ENCODE measurements at places on chromosomes 4 and X.

GRCh38 chrX:34521563-34521962 is 135.5 kb downstream of the TMEM47 start:
- DNase-seq = no peak

DNA sequence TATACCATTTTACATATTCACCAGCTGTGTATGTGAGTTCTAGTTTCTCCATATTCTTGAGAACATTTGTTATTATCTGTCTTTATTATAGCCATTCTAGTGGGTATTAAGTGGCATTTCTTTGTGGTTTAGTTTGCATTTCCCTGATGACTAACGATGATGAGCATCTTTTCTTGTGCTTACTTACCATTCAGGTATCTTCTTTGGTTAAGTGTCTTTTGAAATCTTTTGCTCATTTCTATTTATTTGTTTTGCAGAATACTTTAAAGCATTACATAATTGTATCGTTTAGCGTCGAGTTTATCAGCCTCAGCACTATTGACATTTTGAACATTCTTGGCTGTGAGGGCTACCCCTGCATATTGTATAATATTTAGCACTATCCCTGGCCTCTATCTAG is 85.4 kb downstream of the FRMPD4 start:
- no peak for DNase-seq

GRCh38 chr4:4990857-4991540 is 28.3 kb downstream of the CYTL1 start:
- DNase-seq = no peak

DNA sequence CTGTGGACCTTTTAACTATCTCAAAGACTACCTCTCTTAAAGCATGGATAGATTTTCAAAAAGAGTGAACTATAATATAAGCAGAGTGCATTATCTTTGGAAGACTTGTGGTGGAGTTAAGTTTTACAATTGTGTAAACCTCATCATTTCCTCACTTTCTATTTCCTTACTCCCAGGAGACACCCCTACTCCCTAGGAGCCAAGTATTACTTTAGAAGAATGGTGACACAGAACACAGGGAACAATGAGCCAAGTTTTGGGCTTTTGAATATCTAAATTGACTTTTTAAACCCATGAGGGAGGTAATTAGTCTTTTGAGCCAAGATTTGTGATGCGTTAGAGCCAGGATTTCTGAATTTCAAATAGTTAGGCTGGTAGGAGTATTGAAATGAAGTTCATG is 78.9 kb upstream of the UNC5C start:
- no peak for DNase-seq

- DNase-seq = no peak
Observed at GRCh38 chr4:7552466-7552865, 117.7 kb upstream of the PSAPL1 start.

- DNase-seq = no peak
Observed at GRCh38 chr4:67568820-67569219, 10.3 kb downstream of the STAP1 start.

- no peak for DNase-seq
Observed at GRCh38 chr4:123599920-123600810, 203.6 kb downstream of the SPRY1 start.

GRCh38 chr4:40804598-40804997 is 54.8 kb downstream of the NSUN7 start:
- DNase-seq = no peak

DNA sequence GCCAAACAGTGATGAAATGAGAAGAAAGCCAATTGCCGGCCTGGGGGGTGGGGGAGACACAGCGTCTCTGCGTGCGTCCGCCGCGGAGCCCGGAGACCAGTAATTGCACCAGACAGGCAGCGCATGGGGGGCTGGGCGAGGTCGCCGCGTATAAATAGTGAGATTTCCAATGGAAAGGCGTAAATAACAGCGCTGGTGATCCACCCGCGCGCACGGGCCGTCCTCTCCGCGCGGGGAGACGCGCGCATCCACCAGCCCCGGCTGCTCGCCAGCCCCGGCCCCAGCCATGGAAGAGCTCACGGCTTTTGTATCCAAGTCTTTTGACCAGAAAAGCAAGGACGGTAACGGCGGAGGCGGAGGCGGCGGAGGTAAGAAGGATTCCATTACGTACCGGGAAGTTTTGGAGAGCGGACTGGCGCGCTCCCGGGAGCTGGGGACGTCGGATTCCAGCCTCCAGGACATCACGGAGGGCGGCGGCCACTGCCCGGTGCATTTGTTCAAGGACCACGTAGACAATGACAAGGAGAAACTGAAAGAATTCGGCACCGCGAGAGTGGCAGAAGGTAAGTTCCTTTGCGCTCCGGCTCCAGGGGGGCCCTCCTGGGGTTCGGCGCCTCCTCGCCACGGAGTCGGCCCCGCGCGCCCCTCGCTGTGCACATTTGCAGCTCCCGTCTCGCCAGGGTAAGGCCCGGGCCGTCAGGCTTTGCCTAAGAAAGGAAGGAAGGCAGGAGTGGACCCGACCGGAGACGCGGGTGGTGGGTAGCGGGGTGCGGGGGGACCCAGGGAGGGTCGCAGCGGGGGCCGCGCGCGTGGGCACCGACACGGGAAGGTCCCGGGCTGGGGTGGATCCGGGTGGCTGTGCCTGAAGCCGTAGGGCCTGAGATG is at the start of gene SHOX:
SHOX (plus strand) TSS at position 180 of the 885 bp plus-strand sequence; CDS start at position 287, 107 bp downstream.
- no peak for DNase-seq

DNA sequence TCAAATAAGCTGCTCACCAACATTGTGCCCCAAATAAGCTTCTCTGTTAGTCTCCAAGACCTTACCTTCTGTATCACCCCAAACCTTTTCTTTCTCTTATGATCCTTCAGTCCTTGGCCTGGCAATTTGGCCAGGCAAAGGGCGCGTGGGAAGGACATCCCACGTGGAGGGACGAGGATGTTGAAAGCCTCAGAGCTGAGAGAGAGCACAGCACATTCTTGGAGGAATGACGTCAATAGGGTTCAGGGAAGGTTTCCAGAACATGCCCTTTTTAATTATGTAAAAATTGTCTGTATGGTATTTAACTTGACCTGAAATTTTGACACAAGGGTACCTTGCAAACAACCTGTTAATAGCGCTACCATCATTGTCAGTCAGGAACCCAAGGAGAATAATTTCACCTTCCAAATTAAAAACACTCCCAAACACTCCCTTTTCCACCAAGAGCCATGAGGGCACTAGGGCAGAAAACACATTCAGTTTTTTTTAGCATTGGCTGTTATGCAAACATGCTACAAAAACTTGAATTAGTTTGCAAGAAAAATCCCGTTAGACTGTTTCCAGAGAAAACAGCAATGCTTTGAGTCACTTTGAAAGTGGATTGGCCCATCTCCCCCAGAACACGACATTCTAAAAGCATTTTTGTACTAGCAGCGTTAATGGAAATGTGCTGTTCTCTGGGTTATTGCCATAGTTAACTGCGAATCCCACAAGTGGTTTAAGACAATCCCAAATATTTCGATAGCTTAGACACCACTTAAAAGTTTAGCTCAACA is 183.2 kb upstream of the PUDP start:
- DNase-seq = no peak

GRCh38 chr4:15479089-15479912 is 9.6 kb downstream of the CC2D2A start:
- no peak for DNase-seq

DNA sequence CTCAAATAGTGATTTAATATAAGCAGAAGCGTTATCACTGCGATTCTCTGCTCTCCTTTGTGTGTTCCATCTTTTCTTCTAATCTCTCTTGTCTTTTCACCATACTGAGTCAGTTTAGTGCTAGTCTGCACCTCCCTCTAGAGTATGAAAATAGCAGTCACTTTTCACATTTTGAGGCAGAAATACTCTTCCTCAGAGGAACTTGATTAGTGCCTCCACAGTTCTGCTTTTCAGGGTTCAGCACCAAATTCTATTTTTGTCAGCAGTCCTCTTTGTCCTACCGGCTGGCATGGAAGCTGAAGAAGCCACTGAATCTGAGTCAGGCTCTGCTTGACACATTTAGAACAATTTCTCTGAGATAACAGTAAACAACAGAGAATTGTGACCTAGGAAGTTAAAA is 49.7 kb upstream of the ANKRD17 start:
- no peak for DNase-seq

GRCh38 chrX:154731881-154732280 is 19.0 kb downstream of the GAB3 start:
- DNase-seq = no peak

- no peak for DNase-seq
Observed at GRCh38 chrX:48793935-48794334, 7.5 kb downstream of the GATA1 start.

DNA sequence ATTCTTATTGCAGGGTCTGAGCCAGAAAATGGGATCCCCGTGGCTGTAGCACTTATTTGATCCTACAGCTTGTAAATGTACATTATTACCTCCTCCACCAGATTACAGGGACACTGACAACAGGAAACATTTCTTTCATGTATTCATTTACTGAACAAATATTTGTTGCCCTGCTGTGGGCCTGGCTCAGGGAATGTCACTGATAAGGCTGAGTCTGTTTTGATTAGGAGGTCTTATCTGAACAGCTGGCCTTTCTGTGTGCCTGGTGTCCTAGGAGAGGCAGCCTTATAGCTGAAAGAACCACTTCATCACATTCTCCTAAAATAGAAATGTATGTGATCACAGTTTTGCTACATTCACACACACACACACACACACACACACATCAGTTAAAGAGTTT is 45.5 kb upstream of the PROM1 start:
- DNase-seq = no peak

DNA sequence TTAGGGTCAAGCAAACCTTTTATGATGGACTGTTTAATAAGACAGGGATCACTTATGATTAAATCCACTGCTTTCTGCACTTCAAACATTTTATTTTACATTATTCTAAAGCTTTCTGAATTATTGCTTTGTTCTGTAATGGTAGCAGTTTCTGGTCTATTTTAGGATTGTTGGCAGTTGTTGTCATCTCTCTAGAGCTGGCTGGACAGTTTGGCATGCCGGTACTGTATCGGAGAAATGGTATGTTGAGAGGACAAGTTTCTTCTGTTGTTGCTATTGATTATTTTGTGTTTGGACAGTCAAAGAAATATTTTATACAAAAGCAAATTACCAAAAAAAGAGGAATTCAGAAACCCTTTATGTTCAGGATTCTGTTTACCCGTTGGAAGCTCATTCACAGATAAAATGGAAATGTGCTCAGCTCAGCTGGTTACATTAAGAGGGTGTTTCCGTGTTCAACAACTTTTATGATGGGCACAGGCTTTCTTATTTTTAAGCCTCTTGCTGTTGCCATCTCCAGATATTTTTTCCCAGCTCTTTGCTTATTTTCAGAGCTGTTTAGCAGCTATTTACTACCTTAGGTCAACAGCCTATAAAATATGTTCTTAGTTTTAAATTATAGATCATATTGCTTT is 214.6 kb upstream of the IGFBP7 start:
- no peak for DNase-seq

- no peak for DNase-seq
Observed at GRCh38 chr4:27635936-27636913, 775.6 kb downstream of the STIM2 start.

DNA sequence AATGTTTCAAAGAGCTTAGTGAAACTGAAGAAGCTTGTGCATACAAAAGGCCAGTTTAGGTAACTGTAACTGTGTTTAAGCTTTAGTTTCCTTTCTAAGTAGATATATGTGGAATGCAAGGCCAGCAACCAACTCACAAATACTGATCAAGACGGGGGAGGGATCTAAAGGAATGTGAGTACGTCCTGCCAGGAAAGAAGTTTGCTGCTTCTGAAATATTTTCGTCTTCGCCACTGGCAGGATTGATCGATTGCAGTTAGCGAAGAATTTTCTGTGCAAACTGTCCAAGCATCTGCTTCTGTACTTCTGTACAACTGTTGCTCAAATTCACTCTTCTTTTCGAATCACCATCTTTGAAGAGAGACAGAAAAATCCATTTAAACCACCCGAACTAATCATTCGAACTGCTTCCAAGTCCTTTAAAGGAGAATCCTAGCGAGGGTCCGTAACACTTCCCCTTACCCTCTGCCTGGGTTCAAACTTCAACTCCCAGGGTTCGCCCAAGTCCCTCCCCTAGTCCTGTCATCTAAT is 373 bp upstream of the INTS6L start:
- no peak for DNase-seq

GRCh38 chrX:47200385-47201150 is 6.9 kb downstream of the UBA1 start:
- DNase-seq = no peak

- no peak for DNase-seq
Observed at GRCh38 chrX:149987613-149988012, 49.3 kb upstream of the EOLA2 start.

DNA sequence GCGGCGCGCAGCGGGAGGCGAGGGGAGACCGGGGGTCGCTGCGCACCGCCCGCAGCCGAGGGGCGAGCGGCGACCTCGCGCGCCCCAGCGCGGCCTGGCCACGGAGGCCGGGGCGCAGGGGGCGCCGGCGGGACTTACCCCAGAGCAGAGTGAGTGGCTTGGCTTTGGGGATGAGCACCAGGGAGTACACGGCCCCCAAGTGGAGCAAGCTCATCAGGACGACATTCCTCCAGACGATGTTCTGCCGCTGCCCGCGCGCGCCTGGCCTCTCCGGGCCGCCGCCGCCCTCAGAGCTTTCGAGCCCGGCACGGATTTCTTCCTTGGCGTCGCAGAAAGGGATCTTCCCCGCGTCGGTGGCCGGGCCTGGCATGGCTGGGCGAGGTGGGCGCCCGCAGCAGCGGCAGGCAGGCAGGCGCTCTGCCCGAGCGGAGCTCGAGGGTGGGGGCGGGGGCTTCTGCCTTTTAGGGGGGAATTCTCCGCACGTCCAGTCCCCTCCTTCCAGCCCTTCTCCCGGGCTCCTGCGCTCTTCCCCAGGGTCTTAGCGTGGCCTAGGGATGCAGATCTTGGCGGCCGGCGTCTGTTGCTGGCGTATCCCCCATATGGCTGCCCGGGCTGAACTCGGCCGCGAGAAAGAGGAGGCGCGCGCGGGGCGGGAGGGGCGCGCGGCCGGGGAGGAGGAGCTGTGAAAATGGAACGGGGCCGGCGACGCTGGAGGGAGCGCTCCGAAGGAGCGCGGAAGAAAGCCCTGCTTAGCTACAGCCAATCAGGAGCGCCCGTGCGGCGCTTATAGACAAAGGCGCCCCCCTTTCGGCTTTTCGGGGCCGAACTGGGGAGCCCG is at the start of gene SCD5:
SCD5 (minus strand) TSS at position 629 of the 838 bp plus-strand sequence; CDS start at position 370, 259 bp downstream.
- peak; percentile 20 for DNase-seq

DNA sequence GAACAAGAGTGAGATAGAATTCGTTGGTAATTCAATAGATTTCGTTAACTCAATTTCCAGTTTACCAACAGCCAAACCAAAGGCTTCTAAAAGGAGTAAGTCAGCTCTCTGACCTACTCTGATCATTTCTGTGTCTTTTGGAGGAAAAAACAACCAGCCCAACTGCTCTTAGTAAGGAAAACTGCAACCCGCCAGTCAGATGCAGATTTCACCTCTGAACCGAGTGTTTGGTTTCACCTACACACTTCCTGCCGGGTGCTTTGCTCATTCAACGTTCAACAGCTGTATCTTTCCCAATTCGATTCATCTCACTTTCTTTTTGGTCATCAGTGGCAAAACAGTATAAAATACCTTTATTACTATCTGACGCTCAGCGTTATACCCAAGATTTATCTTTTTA is 24.5 kb downstream of the TMSB4X start:
- DNase-seq = no peak
